AG09319 (cell line): ENCODE measurements at places on chromosomes 5 and 9.

DNA sequence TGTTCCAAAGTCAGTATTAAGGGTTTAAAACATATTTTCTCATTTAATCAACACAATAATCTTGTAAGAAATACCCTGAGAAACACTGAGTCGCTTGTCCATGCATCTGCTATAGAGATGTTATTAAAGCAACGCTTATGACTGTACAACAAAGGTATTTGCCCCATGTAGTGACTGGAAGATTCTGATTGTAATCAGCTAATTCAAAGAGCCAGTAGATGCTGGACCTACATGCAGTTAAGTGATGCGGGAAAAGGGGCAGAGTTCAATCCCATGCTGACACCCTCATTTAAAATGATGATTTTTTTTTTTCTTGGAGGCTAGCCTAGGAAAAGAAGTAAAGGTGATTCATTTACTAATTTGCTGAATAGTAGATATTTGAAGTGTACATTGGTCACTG, 149.3 kb upstream of the MTAP start:
- DNase-seq, result no peak

- DNase-seq, result peak; percentile 73
These were observed 145.4 kb downstream of the MTX3 start for GRCh38 chr5:79845448-79846197.

- DNase-seq, result peak; percentile 89
These were observed 45.1 kb upstream of the TRIO start for GRCh38 chr5:14097998-14098471.

DNA sequence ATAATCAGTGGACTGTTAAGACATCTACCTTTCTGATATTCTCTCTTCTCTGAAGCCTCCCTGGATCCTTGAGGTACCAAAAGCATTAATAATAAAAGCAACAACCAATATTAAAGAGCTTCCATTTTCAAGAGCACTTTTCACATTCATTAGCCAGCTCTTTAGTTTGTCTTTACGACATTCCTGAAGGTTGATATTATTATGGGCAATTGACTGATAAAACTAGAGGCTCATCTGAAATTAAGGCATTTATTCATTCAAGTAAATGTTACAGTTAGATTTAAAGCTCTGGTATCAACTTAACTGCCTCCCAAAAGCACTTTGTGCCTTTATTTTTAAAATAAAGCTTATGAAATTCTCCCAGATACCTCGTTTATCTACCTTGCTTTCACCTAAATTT, 199.6 kb downstream of the PLK2 start:
- no peak for DNase-seq

GRCh38 chr5:61728287-61728686, 396.2 kb downstream of the ZSWIM6 start:
- no peak for DNase-seq
